ENCODE measurements at places on chromosomes 5 and 9.

- DNase-seq, result no peak
Observed at GRCh38 chr5:121525706-121526105, 326.0 kb upstream of the FTMT start.

GRCh38 chr9:88831713-88832407 is 159.4 kb upstream of the S1PR3 start:
- DNase-seq, result no peak

DNA sequence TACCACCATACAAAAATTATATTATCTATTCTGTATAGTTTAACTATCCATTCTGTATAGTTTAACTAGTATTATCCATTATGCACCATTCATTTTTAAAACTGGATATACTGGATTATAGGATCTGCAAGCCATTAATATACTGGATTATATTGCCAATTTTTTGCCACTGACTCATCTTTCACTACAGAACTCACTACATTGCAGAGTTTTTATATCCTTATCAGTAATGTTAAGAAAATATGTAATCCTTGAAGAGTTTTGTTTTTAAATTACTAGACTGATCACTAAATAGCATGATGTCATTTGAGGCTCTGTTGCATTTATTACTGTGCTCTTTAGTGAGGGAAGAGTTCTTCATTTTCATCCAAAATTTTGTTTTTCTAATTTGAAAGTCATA is 109.8 kb upstream of the SNX2 start:
- no peak for DNase-seq

GRCh38 chr9:85224729-85225128 is 517.0 kb downstream of the AGTPBP1 start:
- DNase-seq, result peak; percentile 26

DNA sequence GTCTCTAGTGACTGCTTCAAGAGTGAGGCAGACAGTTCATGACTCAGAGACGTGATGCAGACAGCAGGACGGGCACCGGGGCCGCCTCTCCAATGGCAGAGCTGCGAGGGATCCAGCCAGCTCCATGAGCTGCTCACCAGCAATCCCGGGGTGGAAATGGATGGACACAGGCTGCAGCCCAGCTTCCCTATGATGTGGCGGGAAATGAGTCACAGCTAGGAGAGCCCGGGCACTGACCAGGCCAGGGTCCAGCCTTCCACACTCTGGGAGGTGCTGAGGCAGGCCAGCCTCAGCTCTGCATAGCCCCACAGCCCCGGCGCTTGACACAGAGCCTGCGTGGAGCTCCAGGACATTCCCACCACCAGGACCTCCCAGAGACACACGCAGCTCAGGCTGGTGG is 244.8 kb upstream of the IRX2 start:
- no peak for DNase-seq

DNA sequence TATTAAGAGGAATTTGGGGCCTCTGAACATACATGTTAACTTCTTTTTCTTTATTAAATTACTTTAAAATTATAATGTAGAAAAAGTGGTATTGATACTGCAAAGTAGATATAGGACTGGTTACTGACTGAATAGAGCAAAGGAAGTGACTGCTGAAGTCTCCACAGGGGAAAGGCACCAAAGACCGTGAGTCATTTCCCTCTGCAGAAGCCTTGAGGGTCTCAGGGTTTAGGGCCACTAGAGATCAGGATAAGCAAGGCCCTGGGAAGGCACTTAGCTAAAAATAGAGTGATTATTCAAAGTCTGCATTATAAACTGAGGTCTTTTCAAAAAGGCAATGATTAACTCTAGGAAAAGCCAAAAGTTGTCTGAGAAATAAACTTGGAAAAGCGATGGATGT is 44.7 kb upstream of the ITGA1 start:
- DNase-seq, result no peak

DNA sequence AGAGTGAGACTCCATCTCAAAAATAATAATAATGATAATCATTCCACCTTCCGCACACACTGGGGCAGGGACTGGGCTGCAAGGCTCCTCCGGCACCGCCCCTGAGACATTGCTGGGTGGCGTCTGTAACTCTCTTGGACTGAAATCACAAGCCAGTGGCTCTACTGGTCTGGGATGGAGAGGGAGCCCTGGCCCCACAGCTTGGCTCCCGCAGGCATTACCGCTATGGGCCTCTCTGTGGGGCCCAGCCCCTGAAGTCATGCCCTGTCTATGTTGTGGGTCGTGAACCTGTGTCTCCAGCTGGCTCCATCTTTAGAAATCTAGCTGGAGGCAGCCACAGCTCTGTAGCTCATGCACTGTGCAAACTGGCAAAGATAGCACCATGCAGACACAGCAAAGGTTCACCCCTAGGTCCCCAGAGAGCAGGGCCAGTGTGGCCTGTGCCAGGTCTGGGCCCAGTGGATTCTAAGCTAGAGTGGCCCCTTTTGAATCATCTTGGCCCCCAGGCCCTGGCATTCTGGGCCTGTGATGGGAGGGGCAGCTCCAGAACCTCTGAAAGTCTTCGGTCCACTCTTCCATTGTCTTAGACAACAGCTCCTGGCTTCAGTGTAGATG is 36.1 kb upstream of the COL5A1 start:
- no peak for DNase-seq

DNA sequence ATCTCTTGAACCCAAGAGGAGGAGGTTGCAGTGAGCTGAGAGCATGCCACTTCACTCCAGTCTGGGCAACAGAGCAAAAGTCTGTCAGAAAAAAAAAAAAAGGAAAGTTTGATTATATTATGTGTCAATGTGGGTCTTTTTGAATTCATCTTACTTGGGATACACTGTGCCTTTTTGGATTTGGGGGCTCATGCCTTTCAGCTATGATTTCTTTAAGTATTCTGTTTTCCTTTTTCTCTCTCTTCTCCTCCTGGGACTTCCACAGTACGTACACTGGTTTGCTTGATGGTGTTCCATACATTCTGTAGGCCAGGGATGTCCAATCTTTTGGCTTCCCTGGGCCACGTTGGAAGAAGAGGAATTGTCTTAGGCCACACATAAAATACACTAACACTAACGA is 128.3 kb downstream of the DPYSL3 start:
- no peak for DNase-seq

DNA sequence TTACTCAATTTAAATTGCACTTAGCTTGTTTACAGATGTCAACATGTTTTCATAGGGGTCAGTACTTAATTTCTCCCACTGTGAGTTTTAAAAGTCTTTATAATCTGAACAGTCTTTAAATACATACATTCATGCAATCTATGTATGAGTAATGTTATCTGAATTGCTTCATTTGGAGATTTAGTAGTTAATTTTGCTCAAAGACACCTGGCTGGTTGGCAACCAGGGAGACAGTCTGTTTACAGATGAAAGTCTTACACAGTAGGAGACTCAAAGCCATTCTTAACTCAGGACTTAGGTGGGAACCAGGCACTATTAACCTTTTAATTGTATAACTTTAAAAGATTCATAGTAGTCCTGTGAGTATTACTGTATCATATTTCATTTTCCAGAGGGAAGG is 29.3 kb downstream of the DAB2 start:
- DNase-seq, result no peak

- DNase-seq, result peak; percentile 88
Observed at GRCh38 chr9:132409828-132410528, at the start of gene CFAP77. Gene CFAP77 (plus strand): TSS chr9:132410211. CDS start chr9:132410272, 61 bp downstream.

DNA sequence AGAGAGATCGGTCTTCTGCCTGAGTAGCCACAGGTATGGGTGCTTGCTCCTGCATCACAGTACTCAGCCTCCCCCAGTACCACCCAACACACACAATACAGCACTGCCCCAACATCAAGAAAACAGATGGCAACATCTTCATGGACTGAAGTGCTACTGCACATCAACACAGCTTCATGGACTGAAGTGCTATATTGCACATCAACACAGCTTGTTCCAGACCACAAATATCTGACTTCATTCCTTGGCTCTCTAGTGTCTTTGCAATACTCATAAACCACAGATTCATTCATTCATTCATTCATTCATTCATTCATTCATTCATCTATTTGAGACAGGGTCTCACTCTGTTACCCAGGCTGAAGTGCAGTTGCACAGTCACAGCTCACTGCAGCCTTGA is 31.1 kb upstream of the PCA3 start:
- no peak for DNase-seq

- DNase-seq, result no peak
Observed at GRCh38 chr5:57841676-57842363, 359.2 kb upstream of the ACTBL2 start.

DNA sequence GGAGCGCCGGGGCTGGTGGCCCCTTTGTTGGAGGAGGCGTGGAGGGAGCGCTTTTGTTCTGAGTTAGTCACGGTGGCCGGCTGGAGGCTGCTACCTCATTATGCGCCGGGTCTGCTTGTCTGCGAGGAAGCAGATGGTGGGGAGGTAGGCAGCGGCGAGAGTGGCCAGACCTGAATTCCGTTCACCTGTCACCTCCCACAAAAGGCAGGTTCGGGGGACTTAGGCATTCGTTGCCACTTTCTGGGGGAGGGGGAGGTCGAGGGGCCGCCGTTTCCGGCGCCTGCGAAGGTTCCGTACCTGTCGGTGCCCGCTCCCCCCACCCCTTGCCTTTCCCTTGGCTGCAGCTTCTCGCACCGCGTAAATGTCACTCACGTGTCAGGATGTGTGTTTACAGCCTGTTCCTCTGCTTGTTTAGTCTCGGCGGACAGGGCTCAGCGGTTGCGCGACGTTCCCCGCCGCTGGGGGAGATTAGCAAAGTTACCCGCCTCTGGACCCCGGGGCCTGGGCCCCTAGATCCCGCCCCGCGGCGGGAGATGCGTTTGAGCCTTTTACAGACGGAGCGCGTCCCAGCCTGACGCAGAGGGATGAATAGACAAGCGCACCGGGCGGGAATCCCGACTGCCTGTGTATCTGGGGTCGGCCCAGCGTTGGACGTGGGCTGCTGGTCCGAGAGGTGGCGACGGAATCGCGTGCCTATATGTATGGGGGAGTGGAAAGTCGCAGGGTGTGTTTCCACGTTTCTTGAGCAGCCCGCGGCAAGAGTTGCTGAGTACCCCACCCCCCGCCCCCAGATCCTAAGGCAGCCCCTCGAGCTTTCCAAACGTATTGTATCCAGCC is 2.7 kb upstream of the LHX2 start:
- no peak for DNase-seq

- no peak for DNase-seq
Observed at GRCh38 chr5:149422366-149423048, 43.4 kb upstream of the IL17B start.

GRCh38 chr9:91994422-91994821 is 44.4 kb upstream of the ROR2 start:
- no peak for DNase-seq

- no peak for DNase-seq
Observed at GRCh38 chr9:14310311-14310710, 3.6 kb downstream of the NFIB start.

DNA sequence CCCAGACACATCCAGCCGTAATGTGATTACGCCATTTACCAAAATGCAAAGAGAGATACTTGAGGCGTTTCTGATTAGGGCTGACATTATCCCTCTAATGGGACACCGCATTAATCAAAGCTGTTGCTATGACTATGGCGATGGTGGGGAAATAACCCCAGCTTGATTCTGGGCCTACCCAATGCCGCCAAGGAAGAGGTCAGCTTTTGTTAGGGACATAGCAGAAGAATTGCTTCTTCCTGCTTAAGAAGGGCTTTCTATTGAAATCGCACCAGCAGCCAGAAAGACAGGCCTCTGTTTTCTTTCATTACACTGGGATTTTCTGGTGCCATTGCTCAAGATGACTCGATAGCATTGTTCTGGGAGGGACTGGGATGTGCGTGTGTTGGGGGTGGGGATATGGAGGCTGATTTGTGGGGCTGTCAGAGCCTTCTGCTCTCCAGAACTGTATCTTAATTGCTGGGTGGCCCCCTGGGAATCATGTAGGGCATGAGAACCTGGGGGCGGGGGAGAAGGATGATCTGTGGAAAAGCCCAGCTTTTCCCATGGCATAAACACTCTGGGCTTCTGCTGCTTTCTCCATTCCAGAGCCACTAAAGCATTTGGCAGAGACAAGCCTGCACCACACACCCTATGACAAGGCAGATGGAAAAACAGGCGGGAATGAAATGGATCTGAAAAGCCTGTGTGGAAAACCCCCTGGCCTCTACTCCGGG is 106.5 kb upstream of the RAD23B start:
- no peak for DNase-seq

DNA sequence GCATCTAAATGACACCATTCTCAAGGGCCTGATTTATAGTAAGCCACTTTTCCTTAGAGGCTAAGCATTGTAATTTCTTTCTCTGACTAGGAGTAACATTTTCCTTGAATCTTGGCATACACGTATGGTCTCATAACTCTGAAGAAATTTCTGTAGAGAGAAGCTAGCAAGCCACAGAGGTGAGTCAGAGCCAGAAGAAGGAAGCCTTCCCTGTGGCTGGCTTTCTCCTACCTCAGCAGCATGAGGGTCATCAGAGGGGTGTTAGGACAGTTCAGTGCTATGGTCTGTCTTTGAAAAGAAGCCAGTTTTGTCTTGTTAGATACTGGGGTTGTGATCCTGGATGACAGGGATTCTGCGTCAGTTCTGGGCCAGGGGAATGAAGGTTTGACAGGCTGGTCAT is 3.2 kb downstream of the SNX30 start:
- peak; percentile 83 for DNase-seq

DNA sequence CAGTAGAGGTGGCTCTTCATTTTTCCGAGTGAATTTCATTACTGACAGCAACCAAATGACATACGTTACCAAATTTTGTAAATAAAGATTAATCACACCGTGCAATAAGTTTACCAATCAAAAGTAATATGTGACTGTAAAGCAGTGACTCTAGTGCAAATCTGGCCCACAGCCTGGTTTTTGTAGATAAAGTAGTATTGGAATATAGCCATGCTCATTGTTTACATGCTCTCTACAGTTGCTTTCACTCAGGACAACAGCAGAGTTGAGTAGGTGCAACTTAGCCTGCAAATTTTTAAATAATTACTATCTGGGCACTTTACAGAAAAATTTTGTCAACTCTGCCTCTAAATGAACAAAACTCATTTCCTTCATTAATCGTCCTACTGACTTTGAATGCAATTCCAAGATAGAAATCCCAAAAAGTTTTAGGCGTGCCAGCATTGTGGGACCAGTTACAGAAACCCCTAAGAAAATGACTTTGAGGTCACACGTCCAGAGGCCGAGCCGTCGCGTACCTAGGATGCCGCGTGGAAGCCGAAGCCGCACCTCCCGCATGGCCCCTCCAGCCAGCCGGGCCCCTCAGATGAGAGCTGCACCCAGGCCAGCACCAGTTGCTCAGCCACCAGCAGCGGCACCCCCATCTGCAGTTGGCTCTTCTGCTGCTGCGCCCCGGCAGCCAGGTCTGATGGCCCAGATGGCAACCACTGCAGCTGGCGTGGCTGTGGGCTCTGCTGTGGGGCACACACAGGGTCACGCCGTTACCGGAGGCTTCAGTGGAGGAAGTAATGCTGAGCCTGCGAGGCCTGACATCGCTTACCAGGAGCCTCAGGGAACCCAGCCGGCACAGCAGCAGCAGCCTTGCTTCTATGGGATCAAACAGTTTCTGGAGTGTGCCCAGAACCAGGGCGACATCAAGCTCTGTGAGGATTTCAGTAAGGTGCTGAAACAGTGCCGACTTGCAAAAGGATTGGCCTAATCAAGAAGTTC is 180.7 kb upstream of the TLE4 start:
- DNase-seq, result no peak
